Suppressor macrophage treated with lipopolysaccharide for 4 hours (primary cell): ENCODE measurements at places on chromosomes 3 and 15.

DNA sequence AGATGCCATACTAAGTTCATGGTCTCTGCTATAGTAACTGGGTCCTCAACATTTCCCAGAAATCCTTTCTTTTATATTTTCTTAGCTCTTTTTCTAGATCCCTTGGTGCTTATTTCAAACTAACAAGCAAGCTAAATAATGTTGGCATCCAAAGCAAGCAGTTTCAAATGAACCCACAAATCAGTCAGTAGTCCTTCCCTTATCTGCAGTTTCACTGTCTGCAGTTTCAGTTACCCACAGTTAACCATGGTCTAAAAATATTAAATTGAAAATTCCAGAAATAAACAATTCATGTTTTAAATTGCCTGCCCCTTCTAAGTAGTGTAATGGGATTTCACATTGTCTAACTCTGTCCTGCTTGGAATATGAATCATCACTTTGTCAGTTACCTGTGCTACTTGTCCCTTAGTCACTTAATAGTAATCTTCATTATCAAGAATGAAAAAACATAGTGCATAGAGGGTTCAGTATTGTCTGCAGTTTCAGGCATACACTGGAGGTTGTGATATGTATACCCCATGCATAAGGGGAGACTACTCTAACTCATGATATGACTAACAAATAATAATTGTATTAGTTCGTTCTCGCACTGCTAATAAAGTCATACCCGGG is 633.7 kb downstream of the MECOM start:
- no peak for DNase-seq

DNA sequence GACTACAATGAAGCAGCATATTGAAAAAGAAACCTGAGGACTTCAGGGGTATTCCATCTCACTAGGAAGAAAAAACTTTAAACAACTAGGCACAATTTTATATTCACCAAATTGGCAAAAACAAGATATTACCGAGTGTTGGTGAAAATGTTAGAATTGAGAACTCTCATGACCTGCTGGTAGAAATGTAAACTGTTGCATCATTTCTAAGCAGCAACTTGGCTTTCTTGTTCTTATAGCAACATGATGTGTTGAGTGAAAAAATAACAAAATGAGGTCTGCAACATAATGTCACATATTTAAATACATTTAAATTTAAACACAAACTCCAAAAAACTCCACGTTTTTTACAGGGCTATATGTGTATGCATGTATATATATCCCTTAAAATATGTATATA is 59.0 kb upstream of the SPPL2A start:
- no peak for DNase-seq

DNA sequence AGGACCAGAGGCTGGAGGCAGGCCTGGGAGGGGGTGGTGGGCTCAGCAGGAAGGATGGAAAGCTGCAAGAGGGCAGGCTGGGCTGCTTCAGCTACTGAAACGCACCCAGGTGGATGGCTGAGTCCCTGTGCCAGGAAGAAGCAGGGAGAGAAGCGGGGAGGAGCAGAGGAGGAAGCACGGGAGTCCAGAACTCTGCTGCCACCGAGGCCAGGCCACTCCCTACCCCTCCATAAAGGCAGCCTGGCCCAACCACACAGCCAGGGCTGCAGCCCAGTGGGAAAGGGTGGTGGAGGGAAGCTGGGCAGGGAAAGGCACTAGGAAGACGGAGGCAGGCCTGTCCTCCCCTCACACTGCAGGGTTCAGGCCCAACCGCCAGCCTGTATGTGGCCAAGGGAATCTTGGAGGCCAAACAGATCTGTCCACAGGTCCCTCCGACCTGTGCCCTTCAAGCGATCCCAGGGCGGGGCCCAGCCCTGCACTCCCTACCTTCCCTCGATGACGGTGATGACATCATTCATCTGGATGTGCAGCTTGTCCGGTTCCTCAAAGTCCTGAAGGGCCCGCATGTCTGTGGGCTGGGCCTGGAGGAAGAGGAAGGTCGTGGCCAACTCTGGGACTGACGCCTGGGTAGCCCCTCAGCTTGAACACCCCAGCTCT is 30.5 kb downstream of the TNK2 start:
- DNase-seq: no peak

DNA sequence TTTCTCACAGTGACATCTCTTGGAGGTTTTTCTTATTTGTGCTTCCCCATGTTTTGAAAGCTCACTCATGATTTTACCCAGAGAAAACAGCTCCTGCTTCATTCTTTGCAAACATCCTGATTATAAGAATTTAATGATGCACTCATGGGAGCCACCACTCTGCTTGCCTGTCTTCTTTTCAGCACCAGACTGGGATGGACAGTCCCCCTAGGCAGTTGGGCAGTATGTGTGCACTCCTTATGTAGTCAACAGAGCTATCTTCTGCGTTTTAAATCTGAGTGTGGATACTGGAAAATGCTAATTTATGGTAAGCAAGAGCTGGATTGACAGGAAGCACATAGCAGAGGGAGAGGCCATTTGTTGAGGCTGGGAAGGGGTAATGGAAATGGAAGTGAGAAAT is 276.1 kb downstream of the AGBL1 start:
- no peak for DNase-seq

GRCh38 chr3:170864525-170865208 is 5.3 kb downstream of the RPL22L1 start:
- DNase-seq: no peak

DNA sequence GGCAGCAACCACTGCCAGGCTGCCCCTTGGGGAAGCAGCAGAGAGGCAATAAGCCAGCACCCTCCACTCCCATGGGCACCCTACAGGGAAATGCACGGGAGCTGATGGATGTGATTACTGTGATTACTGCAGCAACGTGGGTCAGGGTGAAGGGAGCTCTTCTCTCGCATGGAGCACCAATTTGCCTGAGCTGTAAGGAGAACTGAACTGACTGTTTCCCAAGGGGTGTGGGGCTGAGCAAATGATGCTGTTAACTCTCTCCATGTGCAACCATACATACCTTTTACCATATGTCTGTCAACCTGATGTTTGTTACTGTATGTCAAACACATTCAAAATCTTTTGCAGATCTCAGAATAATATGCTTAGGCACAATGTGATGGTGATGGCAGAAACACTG is 680.6 kb downstream of the SQOR start:
- DNase-seq: no peak

DNA sequence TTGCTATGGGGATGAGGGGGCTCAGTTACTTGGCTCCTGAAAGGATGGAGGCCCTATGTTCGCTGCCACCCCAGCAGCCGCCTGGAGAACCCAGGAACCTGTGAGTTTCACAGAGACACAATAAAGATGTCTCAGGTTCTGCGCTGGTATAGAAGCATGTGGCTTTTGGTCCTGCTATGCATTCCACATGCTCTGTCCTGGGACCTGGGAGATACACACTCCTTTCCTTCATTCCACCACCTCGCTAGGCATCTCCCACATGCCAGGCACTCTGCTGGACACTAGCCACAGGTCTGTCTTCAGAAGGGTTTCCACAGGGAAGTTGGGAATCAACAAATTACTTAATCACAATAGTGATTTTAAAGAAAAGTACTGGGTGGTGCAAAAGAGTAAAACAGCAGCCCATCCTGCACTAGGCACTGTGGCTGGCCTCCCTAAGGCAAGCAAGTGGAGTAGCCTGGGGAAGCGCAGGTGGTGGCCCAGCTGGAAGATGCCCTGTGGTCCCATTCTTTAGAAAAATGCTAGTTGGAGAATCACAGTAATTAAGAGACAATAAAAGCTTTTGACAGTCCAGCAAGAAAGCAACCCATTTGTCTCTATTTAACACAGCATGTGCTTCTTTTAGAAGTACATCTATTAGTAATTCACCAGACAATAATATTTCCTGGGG is 408.9 kb upstream of the WNT5A start:
- DNase-seq: no peak

GRCh38 chr15:85870216-85871014 is 75.7 kb upstream of the KLHL25 start:
- no peak for DNase-seq

DNA sequence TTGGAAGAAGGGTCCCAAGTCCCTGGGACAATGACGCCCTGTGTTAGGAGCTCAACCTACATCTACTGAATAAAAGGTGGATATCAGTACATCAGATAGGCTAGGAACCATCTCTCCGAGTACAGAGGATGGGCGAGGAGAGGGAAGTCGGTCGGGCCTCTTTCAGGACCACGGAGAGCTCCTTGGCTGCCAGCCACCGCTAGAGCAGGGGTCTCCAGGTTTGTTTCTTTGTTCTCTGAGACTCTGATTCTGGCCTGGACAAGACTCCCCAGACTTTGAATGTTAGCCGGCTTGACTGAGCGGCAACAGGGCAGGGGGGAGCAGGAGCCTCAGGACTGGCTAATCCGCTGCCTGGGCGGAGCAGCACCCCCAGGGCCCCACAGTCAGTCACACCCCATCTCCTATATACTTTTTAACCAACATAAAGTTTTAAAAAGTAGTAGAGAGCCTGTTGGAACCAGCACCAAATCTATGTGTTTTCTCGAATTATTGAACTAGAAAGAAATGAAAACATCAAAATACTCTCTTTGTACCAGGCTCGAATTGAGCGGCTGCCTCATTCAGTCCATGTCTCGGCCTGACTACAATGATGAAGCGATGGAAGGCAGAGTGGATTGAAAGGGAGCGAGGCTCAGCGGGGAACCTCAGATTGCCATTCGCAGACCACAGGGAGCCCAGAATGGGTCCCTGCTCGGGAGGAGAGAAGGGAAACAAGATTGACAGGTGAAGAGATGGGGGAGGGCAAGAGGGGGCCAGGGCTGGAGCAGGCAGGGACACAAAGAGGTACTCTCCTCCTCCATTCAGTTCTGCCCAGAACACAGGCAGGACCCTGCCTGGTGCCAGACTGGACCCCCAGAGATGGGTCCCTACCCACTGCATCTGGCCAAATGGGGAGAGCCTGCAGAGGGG is 131.6 kb downstream of the TPRA1 start:
- peak; percentile 9 for DNase-seq

DNA sequence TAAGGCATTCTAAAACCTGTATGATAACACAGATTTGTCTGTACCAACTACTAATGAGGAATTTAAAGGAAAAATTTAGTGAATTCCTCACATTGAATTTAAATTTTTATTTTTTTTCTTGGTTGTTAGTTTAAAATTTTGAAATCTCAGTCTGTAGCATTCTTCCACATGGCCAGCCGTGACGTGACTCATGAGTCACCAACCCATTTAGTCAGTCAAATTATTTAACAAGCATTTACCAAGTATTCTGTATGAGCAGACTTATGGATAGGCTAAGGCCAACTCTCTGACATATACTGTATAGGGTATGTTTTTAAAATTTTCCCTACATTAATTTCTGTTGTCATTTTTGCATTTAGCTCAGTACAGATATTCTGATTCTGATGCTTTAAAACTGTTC is 112.9 kb downstream of the CNTN4 start:
- DNase-seq: no peak

- DNase-seq: peak; percentile 79
These were observed 79.4 kb downstream of the SMAD3 start for GRCh38 chr15:67144609-67145311.

DNA sequence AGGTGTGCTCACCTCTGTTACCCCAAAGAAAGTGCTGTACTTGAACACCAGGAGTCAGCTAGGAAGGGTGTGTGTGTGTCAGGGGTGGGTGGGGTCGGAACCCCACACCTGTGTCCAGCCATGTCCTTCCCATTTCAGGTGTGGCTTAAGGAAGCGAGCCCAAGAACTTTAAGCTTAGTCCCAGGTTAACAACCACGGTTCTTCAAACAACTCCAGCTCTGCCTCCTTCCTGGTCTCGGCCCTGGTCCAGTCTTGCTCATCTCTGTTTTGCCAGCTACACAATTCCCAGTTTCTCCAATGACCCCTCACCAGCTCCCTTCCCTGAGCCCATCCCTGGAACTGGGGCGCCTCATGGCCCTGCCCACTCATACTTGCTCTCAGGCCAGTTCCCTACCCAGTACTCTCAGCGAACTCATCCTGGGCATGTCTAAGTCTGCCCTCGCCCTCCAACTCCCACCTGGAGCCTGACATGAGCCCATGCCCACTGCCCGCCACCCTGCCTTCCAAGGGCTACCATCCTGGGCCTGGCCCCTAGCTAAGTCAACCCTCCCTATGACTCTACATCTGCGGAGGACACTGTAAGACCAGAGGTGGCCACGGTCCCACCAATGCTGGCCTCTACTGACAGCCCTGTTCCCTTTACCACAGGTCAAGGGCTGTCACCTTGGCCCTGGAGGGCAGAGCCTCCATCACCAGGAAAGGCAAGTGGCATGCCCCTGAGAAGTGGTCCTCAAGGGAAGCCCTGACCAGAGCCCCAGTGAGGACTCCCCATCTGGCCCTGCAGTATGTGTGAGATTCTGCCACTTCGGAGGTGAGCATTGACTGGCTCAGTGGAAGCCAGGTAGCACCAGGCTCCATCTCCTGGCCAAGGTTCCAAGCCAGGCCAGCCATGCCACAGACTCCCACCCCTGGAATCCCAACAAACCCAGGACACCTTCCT is 9.2 kb downstream of the POC1A start:
- DNase-seq: no peak

GRCh38 chr3:120853416-120853815 is 54.6 kb upstream of the STXBP5L start:
- DNase-seq: no peak

- DNase-seq: no peak
These were observed 16.8 kb upstream of the MGLL start for GRCh38 chr3:127839099-127839498.

DNA sequence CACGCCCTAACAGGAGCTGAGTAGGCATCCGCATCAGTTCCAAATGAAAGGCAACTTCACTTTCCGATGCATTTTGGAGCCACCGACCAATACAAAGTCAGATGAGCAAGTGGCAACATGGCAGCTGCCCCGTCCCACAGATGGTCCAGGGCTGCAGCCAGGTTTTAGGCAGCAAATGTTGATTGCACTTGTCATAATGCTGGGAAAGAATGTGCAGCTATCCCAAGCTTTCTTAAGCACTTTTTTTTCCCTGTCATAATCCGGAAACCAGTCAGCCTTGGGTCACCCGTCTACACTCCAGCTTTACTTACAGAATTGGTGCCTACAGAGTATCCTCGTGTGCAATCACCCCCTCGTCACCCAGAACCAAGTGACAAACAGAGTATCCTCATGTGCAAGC is 147.7 kb downstream of the CHSY1 start:
- no peak for DNase-seq

DNA sequence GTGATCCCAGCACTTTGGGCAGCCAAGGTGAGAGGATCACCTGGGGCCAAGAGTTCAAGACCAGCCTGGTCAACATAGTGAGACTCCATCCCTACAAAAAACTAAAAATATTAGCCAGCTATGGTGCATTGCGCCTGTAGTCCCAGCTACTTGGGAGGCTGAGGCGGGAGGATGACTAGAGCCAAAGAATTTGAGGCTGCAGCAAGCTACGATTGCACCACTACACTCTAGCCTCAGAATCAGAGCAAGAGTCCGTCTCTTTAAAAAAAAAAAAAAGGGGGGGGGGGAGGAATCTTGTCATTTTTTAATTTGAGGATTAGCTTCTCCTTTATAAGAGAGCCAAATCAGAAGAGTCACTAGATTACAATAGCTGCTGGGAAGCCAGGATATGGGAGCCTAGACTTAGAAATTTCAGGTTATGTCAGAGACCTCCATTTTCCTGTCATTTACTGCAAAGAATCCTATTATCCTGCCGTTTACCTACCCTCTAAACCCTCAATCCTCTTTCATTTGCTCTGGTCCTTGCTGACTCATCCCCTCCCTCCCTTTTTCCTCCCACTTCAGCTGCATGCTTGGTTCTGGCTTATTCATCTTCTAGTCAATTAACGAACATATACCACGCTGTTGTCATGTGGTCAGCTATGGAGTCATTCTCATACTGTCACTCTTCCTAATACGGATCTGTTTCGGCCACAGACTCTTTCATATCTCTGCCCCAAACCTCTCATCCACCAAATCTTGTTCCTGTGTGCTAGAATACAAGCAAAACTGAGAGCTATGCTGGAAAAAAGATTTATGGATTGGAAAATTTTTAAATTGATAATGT is 83.8 kb upstream of the PPIB start:
- DNase-seq: peak; percentile 88
